ENCODE measurements at places on chromosomes 6 and 20. TPM values are rescaled to one million over a fixed set of nuclear protein-coding genes. Genes with fewer than 3 reads are reported as not detected.

Gene FAM83D
- polyA plus RNA-seq, result 1.2 TPM

- DNase-seq, result no peak
These were observed 129.2 kb downstream of the FYN start for GRCh38 chr6:111743862-111744692.

GRCh38 chr6:105038259-105038658 is 81.4 kb downstream of the LIN28B start:
- DNase-seq, result no peak

Gene MAFB
- polyA plus RNA-seq, result 0.07 TPM

- no peak for DNase-seq
These were observed 32.2 kb upstream of the TULP1 start for GRCh38 chr6:35544769-35545361.

DNA sequence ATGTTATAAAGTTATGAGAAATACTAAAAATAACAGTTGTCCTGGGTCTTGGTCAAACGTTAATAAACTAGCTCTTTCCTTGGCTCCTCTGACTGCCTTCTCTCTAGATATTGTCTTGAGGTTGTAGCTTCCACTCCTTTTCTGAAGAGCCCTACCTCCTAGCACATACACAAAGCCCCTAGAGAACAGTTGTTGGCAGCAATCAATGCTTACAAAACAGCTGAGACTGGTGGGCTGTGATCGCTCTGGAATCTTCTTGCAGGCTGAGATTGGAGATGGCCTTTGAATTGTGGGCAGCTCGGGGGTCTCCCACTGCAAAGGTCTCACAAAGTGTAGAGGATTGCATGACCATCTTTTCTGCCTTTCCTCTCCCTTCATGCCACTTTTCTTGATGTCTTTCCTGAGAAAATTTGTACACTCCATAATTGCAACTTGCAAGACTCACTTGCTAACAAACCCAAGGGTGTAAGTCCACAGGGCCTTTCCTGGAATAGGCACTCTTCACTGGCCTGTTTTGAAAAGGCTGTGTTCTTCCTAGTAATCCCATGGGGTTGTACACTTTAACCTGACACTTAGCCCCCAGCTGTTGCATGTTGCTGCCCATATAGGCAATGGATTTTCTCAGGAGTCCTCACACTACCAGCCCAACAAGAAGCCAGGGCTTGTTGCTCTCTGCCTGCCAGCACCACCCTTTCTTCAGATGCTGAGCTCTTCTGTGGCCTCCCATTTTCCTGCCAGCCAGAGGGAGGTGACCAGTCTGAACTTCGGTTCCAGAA is 99.9 kb downstream of the TCP11 start:
- no peak for DNase-seq

Gene VSX1
- not detected for polyA plus RNA-seq

DNA sequence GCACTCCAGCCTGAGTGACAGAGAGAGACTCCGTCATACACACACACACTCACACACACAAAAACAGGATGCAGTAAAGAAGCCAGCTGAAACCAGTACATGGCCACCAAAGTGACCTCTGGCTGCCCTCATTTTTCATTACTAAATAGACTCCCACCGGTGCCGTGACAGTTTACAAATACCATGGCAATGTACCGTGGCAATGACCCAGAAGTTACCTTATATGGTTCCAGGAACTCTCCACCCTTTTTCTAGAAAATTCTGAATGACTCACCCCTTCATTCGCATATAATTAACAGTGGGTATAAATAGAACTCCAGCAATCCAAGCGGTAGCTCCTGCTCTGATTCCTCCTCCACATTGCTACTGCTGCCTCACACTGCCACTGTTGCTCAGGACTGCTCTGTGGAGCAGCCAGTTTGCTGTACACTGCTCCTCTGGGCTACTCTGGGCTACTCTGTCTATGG is 57.7 kb downstream of the SNX5 start:
- no peak for DNase-seq

DNA sequence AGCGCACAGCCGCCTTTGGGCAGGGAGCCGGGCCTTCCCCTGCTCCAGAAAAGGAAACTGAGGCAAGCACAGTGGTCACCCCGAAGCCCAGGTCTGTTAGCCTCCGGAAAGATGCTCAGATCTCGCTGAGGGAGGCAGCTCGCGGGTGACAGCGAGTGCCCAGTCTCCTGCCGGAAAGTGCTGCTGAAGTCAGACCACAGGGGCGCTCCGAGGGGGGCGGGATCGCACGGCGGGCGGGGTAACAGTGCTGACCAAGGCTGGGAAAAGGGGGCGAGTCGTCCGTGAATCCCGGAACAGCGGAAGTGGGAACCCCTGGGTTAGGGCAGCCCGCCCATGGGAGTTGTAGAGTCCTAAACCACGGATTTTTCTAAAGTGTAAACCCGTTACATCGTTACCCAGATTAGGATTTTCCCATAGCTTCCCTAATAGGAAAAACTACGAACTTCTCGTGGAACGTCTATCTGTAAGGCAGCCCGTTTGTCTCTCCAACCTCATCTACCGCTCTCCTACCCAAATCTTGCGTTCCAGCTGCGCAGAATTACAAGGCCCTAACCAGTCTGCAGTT is 504 bp downstream of the VPS16 start:
- no peak for DNase-seq

DNA sequence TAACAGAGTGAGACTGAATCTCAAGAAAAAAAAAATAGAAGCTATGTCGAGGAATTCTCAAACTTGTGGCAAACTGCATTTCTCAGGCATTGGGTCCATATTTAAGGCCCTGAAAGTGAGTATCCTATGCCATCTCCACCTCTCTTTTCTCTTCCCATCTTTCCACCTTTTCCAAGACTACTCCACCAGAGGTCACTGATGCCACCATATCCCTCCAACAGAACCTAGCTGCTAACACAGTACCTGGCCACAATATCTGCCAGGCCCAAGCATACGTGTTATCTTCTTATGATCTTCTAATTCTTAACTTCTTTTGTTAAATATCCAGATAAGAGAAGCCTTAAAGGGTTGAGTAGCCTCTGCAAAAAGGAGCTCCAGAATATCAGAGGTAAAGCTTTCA is 8.2 kb upstream of the ADGRF4 start:
- DNase-seq, result no peak

DNA sequence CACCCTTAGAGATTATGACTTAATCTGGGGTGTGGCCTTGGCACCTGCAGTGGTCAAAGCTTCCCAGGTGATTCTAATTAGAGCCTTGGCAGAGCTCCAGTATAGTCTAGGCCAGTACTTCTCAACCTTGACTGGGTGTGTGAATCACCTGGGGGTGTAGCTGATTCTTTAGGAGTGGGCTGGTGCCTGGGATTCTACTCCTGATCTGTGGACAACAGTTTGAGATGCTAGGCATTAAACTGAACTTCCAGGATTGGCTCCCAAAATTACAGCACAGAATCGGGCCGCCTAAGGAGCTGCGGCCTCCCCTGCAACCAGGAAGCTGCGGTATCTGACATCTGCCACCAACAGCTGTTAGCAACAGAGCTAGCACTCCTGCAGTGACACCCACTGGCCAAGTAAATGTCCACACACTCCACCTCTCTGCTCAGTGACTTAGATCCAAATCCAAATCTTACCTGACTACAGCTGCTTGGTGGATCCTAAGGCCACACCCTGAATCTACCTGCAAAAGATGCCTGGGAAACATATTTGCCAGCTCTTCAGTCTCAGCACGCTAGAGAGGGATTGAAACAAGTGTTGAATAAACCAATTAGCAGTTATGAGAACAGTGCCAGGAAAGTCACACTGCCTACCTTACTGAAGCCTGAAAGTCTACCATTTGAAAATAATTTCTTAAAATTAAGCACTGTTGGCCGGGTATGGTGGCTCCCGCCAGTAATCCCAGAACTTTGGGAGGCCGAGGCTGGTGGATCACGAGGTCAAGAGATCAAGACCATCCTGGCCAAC is 126.7 kb downstream of the UNC5CL start:
- no peak for DNase-seq

- no peak for DNase-seq
These were observed 34.9 kb upstream of the FOXC1 start for GRCh38 chr6:1574890-1575209.

Gene ADGB
- not detected for polyA plus RNA-seq

DNA sequence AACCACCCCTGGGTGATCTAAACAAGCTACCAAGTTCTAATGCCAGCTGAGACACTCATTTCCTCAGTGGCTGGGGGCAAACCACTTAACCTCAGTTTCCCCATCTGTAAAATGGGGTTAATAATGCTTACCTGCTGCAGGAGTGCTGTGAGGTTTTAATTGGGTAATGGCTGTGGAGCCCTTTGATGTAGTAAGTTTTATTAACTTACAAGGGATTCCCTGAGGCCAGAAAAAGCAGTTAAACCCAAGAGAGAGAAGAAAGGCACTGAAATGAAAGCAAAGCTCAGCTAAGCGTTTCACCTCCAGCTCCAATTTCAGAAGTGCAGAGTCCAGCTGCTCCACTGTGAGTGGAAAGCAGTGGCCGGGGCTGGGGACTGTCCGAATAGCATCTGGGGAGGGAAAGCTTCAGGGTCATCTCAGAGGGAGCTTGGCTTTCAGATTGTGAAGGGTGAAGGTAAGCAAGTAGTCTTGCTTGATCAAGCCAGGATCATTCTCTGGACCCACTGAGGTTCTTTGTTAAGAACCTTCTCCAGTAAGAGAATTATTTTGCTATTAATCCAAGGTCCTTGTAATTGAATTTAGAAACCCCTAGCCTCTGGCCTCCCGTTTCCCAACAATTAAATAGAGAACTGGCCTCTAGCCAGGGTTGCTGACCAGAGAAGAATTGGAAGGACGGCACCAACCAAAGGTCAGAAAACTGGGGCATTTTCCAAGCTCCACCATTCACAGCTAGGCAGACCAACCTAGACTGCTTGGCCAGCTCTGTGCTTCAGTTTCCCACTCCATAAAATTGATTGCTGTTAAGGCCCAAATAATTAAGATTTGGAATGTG is 20.9 kb upstream of the TCP11 start:
- no peak for DNase-seq

Gene SLC22A2
- polyA plus RNA-seq, result not detected

GRCh38 chr6:21263531-21264287 is 329.8 kb upstream of the SOX4 start:
- DNase-seq, result no peak

Gene EDN3
- not detected for polyA plus RNA-seq

- DNase-seq, result no peak
These were observed 106.0 kb downstream of the EDN3 start for GRCh38 chr20:59406446-59406845.

Gene COL19A1
- 0.02 TPM for polyA plus RNA-seq

Gene RRAGD
- polyA plus RNA-seq, result 3.8 TPM

DNA sequence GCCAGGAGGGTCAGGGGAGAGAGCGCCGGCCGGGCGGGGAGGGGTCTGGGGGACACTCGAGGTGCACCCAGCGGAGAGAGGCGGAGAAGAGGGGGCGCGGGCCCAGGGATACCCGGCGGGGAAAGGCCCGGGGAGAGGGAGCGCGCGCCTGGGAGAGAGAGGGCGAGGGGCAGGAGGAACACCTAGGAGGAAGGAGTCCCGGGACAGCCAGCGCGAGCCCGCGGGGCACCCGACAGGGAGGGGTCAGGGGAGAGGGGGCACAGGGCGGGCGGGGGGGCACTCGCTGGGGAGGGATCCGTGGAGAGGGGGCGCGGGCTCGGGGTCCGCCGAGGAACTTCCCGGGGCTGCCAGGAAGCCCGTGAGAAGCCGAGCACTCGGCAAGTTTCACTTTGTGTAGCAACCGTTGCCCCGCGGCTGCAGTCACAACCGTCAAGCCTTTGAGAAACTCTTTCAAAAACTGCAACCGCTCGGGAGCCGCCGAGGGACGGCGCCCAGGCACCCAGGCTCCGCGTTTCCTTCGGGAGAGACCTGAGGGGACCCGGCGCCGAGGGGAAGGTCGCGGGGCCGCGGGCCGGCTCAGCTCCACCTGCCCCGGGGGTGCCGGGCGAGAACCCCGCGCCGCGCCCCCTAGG is 471 bp downstream of the EZR start:
- peak; percentile 73 for DNase-seq

- DNase-seq, result peak; percentile 84
These were observed 38.2 kb downstream of the SHLD1 start for GRCh38 chr20:5788385-5788895.

Gene HCK
- polyA plus RNA-seq, result 0.09 TPM

DNA sequence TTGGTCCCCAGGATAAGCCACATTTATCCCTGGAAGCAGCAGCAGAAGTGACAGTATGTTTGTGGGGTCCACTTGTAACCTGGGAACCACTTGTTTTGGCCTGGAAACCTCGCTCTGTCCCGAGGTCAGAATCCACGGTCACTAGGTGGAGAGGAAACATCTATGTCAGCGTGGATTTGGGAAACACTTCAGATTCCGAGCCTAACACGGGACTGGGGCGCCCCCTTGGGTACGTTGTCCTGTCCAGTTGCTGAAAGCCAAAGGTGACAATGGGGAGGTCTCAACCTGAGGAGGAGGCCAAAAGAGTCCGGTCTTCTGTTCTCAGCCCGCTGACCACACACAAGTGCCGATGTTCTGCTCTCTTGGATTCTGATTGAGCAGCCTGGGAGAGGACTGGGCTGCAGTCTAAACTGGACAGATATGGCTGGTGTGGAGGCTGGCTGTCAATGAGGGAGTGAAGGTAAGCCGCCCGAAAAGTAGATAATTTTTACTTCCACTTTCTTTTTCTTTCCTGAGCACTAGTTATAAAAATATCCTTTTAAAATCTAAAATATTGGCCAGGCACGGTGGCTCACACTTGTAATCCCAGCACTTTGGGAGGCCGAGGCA is 4.9 kb upstream of the ZFP57 start:
- DNase-seq, result no peak

DNA sequence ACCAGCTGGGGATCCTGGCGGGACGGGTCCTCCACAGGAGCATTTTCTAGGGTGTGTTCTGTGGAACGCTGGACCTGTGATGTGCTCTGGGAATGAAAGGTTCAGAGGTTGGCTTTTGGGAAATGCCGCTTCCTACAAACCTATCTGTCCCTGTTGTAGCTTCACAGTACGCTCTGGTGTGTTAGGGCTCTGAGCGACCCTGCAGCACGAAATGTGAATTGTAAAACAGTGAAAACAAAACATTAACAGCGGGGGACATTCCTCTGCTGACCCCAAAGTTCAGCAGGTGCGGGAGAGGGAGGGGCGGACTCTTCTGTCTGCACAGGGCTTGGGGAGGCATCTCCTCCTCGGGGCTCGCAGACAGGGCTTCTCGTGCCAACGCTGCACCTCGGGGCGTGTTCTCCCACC is 155.9 kb downstream of the NRN1 start:
- DNase-seq, result no peak

- DNase-seq, result no peak
These were observed 462.5 kb downstream of the CDH26 start for GRCh38 chr20:60420676-60421229.

DNA sequence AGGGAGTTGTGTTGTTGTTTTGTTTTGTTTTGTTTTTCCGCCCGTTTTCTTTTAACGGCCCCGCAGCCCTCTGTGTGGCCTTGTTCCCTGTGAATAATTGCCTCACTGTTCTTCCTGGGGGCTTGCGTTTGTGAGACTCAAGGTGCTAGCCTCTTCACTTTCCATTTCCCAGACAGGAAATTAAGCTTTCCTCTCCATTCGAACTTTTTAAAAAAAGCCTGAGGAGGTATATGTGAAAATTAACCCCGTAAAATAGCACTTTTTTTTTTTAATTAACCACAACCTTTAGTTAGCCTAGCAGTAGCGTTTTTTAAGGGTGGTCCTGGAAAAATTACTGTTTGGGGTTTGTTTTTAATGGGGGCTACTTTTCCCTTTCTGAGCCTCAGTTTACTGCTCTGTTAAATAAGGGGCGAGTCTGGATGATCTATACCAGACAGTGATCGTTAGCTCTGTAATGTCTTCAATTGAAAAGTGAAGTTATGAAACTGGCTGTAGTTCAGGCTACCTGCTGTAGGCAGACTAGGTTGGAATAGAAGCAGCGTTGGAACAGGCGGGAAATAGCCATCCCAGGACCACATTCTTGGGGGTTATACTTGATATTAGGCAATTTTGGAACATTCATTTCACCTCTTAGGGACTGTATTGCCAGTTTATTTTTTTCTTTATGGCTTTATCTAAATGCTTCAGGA is 1.7 kb downstream of the STX16 start:
- no peak for DNase-seq

Gene ADAM33
- not detected for polyA plus RNA-seq

All from CD4-positive, alpha-beta memory T cell (primary cell).